Thymus (tissue), 14 donors: ENCODE measurements at places on chromosomes 7 and 10.
A peak's percentile ranks its signal among the peaks of the same experiment; 100 is the strongest.

GRCh38 chr10:70190581-70190980 lies 20.3 kb upstream of the SAR1A start:
- DNase-seq = no peak

GRCh38 chr7:105199386-105199785 lies 185.4 kb downstream of the KMT2E start:
- DNase-seq = no peak

DNA sequence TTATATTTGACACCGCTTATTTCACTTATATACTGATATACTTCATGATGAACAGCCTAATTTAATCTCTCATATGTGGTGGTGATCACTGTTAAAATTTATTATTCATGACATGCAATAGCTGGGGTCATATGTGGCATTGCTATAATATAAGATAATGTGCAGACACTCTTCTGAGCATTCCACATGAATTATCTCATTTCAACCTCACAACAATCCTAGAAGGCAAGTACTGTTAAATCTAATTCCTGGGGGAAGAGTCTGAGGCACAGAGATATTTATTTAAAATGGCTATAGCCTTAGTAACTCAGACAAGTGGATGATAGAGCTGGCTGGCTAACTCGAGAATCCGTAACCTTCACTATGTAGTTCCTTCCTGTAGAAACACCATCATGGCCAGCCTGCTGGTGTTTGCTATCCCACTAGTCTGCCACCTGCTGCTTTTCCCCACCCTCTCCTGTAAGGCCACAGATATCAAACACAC lies 46.6 kb upstream of the A1CF start:
- DNase-seq = no peak

DNA sequence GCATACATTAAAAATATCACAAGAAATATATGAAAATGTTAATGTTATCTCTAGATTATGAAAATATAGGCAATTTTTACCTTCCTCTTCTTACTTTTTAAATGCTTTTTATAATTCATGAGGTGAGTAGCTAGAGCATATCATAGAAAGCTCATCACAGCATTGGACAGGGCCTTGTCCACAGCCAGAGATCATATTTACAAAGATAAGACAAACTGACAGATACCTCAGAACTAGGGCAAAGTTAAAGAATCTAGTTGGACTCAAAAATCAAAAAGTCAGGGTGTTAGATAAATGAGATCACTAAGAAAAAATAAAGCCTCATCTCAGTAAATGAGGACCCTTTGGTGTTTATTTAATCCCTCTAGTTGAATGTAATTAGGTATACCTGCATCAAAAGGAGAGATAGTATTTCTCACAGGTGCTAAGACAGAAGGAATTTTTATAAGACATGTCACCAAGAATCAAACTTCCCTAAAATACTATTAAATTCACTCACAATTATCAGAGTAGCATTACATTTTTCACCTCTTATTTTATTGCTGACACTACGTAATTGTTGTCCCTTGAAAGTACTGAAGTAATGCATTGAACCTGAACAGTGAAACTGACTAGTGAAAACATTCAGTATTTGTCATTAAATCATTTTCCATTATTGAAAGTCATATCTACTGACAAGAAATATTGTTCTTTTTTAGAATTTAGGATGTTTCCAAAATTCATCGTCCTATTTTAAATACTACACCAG lies 25.6 kb downstream of the CFAP69 start:
- DNase-seq = no peak

DNA sequence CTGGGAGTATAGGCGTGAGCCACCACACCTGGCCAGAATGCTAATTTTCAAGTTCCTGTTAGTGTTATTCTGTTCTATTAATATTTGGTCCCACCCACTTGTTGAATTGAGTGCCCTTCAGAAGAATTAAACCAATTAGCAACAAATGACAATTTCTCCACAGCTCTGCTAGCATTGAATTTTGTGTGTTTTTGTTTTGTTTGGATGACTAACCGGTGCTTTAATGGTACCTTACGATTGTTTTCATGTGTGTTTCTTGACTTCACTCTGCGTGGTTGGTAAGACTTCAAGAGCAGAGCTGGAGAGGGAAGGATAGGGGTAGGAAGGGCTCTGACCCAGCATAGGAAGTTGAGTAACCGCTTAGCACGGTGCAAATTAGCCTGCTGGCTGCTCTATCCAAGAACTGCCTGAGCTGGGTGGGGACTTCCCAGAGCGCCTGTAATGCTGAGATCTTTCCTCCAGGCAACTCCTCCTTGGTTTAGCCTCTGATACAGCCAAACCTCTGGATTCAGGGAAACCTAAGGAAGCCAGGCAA lies 4.6 kb downstream of the ARPC1B start:
- DNase-seq = peak; percentile 18

- no peak for DNase-seq
Measured at GRCh38 chr10:124367414-124367813, 51.3 kb downstream of the OAT start.

- DNase-seq = peak; percentile 82
Measured at GRCh38 chr10:1056326-1057105, at the start of gene WDR37. Gene WDR37, plus strand, starts transcription at chr10:1056385. Its CDS starts 15,771 bp downstream, at chr10:1072156.

GRCh38 chr10:102001435-102002068 lies 54.4 kb downstream of the ARMH3 start:
- DNase-seq = no peak

DNA sequence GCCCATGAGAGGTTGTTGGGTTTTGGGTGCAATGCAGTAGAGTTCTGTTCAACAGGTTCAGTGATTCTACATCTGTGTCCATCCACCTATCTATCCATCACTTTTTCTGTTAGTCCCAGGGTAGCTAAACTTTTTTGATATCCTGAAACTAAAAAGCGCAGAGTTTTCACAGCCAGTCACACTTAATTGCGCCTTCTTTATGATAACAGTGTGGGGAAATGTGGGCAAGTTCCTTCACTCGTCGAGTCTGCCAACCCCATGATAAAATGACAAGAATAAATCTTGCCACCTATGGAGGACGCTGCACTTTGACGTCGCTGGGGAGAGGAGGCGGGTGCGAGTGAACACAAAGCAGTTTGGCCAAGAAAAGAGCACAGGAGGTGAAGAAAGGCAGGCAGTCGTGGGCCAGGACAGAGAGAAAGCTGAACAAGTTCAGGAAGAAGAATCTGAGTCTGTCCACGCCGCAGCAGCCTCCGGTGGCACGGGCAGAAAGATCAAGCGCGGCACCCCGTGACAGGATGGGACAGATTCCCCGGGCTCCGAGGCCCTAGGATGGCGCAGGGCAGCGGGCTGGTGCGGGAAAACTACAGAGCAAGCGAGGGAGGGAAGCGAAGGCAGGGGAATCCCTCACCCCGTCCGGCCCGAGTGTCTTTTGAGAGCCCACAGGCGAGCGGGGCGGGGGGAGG lies 9.2 kb downstream of the SP8 start:
- no peak for DNase-seq

GRCh38 chr7:158731761-158732160 lies 27.2 kb upstream of the NCAPG2 start:
- DNase-seq = no peak

- no peak for DNase-seq
Measured at GRCh38 chr7:133556048-133556447, 303.2 kb downstream of the EXOC4 start.

GRCh38 chr7:101580596-101580995 lies 48.5 kb downstream of the MYL10 start:
- no peak for DNase-seq

DNA sequence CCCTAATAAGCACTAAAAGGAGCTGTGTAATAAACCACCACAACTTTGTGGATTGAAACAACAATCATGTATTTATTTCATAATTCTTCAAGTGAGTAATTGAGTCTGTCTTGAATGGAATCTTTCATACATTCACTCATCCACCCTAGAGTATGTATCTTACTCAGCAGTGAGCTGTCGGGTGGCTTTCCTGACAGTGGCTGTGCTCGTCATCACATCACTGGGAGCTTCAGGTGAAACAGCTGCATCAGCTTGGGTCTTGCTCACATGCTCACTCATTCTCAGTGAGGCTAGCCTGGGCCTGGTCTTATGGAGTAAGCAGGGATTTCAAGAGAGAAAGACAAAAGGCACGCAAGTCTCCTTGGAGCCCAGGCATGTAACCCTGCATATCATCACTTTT lies 271.4 kb downstream of the POM121L12 start:
- DNase-seq = no peak

- no peak for DNase-seq
Measured at GRCh38 chr7:155652156-155653114, 8.0 kb downstream of the RBM33 start.

DNA sequence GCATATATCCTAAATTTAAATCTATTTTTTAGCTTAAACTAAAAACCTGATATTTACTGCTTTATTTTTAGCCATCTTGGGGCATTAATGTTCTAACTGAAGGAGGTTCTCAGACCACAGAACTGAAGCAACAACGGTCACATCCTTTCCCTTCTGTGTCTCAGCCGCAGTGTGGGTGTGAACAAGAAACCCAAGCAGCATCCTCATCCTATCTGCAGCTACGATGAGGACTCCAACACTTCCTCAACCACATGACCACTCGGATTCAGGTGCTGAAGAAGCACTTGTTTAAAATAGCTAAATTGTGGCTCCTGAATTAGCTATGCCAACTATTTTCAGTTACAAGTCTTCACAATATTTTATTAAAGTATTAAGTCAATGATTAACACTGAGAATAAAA lies 5.3 kb downstream of the ESYT2 start:
- DNase-seq = no peak

DNA sequence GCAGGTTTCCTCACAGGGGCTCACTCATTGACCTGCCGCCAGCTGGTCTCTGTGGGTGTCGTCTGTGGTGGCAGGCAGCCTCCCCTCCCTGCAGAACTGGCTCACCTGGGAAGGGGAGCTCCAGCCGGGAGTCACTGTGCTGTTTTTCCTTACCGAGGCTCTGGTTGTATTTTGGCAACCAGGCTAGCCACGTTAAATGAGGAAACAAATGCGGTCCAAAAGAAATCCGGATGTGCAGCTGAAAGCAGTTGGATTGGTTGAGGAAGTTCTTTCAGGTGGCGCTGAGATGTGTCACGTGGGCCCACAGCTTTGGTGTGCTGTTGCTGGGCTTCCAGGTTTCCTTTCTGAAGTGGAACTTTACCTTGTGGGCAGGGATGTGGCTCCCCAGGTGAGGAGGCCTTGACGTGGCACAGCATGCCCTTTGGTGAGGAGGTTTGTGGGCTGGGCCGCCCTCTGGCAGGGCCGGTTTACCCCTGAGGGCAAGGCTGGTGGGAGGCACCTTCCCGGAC lies 14.2 kb downstream of the MTURN start:
- peak; percentile 52 for DNase-seq

- DNase-seq = no peak
Measured at GRCh38 chr7:21983056-21983455, 37.4 kb upstream of the CDCA7L start.

DNA sequence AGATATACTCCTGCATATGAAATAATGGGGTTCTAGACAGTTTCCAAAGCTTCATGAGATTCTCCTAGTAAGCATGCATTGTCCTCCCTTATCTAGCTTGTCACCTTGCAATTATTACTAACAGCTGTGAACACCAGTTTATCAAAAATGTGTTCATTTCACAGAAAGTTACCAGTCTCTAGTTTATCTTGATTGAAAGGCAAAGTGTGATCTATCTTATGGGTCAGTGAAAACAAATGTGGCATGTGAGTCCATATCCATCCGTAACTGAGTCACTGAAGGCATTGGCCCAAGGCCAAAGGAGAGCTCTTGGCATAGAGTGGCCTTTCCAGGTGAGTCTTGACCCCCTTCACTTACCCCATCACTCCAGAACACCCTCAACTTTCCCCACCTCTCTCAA lies 53.2 kb downstream of the GSAP start:
- no peak for DNase-seq

- DNase-seq = no peak
Measured at GRCh38 chr10:13909516-13910258, 322.9 kb downstream of the PRPF18 start.

GRCh38 chr10:14727465-14727864 lies 47.2 kb downstream of the FAM107B start:
- no peak for DNase-seq

GRCh38 chr7:20598459-20599309 lies 16.8 kb upstream of the ABCB5 start:
- peak; percentile 54 for DNase-seq
